ENCODE measurements at places on chromosomes 7 and 10.

GRCh38 chr10:8104005-8104404 lies 49.5 kb downstream of the GATA3 start:
- no peak for DNase-seq

- DNase-seq = no peak
Observed at GRCh38 chr10:43386549-43386948, 15.1 kb downstream of the FXYD4 start.

DNA sequence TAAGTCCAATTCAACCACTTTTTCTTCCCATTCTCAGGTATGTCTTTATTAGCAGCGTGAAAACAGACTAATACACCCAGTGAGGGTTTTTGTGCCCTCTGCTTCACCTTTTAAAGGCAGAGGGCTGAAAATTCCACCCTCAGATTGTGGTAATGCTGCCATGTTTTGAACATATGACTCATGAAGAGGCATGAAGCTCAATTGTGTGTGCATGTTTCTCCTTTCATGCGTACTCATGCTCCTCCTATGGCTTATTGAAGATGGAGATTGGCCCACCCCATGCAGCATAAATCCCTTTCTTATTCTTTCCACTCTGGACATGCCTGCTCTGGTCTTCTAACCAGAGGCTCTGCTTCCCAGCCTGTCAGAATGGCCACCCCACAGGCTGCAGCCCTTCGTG lies 168.0 kb upstream of the PRKCQ start:
- DNase-seq = no peak

GRCh38 chr7:36472141-36472729 lies 82.6 kb downstream of the ANLN start:
- DNase-seq = no peak

GRCh38 chr10:85922356-85923129 lies 444.1 kb downstream of the GRID1 start:
- no peak for DNase-seq

GRCh38 chr7:36629351-36629750 lies 94.9 kb downstream of the AOAH start:
- no peak for DNase-seq

DNA sequence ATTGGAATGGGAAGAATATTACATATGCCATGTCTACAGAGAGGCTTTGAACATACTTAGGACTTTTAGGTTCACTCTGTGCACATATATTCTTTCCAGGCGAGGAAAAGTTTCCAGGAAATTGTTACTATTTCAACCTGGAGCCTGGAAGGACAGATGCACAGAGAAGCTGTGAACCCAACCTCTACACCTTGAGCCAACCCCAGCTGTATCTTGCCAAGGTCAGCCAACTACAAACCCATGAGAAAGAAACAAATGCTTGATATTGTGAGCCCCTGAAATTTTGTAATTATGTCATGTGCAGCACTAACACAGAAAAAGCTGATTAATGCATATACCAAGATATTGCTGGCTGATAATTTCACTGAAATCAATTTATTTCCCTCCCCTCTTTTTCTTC lies 404.9 kb downstream of the GLRX3 start:
- DNase-seq = no peak

GRCh38 chr10:88415533-88416130 lies 167.5 kb downstream of the RNLS start:
- DNase-seq = no peak

GRCh38 chr10:29408847-29409240 lies 120.0 kb downstream of the LYZL1 start:
- no peak for DNase-seq

DNA sequence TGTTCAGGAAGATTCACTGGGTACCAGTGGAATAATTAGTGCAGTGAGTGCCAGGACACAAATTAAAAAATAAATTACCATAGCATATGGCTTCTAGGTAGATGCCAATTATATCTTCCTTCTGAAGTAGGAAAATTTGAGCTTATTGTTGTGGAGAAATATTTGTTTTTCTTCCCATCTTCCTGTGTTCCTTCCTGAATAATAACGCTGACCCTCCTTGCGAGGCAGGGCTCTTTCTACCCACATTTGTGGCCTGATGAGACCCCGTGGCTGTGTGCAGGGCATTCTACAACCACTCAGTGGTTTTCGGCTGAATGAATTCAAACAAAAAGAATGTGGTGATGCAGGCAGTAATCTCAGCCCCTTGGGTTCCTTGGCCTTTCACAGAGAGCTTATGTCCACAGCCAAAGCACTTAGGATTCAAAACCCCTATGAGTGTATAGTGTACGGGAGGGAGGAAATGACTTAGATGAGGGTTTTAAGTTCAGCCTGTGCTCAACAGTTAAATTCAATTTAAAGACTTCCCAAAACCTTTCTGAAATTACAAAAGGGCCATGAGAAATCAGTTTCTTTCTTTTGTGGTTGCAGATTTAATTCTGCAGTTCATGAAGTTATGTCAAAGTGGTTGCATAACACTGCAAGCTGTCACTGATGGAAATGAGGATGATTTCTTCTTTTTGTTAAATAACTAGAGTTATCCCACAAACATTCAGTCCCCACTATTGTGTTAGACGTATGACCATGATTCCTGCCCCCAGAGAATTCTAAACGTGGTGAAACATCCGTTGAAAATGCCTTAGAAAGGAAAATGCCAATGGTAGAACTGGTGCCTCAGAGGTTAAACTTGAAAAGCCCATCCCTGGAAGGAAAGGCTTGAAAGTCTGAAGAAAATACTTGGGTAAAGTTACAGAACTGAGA lies 255.3 kb downstream of the FZD1 start:
- no peak for DNase-seq

DNA sequence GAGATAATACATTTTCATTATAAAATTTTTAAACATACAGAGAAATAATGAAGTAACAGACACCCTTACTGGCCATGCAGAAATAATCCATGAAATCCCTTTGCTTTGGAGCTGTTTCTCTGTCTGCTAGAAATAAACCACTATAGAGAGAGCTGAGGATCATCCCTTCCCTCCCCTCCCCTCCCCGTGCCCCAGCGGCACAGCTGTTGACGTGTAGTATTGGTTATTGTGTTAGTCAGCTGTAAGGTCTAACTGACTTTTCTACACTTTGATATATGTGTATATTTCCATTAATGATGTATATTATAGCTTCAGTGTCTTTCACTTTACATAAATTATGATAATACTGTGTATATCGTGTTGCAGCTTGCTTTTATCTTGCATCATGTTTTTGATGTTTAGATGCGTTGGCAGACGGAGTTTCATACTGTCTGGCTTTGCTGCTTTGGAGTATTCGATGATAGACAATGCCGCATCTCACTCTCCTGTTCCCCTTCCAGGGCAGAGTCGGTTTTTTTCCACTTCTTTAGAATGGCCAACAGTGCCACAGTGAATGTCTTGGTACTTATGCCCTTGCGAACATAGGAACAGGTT lies 27.4 kb upstream of the GRID1 start:
- no peak for DNase-seq

GRCh38 chr7:133530682-133531081 lies 277.8 kb downstream of the EXOC4 start:
- no peak for DNase-seq

GRCh38 chr10:124678557-124679240 lies 65.5 kb downstream of the FAM53B start:
- DNase-seq = peak; percentile 56

- peak; percentile 25 for DNase-seq
Observed at GRCh38 chr7:102286237-102287110, at the start of gene SH2B2. SH2B2 (plus strand) TSS chr7:102286868; CDS start chr7:102300551, 13,683 bp downstream.

DNA sequence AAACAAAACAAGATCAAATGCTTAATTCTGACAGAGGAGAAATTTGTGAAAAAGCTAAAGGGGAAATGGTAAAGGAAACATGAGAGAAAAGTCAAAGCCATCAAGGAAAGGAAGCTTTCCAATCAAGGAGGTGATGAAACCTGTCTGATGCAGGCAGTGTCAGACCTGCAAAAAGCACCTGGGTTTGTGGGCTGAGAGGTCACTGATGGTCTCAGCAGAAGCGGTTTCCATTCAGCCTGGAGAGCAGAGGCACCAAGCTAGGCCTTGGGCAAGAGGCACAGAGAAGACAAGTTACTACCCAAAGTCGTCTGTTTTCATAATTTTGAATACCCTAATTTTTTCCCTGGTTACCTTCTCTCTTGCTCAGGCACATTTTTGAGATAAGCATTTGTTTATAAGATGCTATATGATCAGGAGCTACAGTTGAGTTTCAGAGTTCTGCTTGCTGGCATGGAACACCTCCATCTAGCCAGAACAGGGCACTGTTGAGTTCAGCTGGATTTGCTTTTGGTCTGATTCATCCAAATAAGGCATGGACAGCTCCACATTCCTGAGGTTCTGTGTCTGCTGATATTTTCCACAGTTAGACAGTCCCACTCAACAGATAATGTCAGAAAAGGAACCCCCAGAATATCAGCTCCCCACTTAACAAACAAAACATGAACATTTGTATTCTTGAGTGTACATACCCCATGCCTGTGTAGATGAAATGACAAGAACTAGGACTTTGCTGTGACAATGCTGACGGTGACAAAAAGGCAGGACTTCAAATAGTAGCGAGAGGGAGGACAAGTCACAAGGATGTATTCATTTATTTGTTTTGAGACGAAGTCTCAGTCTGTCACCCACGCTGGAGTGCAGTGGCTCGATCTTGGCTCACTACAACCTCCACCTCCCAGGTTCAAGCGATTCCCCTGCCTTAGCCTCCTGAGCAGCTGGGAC lies 4.9 kb upstream of the PPIA start:
- DNase-seq = no peak

- DNase-seq = no peak
Observed at GRCh38 chr10:86139066-86139657, 227.4 kb downstream of the GRID1 start.

DNA sequence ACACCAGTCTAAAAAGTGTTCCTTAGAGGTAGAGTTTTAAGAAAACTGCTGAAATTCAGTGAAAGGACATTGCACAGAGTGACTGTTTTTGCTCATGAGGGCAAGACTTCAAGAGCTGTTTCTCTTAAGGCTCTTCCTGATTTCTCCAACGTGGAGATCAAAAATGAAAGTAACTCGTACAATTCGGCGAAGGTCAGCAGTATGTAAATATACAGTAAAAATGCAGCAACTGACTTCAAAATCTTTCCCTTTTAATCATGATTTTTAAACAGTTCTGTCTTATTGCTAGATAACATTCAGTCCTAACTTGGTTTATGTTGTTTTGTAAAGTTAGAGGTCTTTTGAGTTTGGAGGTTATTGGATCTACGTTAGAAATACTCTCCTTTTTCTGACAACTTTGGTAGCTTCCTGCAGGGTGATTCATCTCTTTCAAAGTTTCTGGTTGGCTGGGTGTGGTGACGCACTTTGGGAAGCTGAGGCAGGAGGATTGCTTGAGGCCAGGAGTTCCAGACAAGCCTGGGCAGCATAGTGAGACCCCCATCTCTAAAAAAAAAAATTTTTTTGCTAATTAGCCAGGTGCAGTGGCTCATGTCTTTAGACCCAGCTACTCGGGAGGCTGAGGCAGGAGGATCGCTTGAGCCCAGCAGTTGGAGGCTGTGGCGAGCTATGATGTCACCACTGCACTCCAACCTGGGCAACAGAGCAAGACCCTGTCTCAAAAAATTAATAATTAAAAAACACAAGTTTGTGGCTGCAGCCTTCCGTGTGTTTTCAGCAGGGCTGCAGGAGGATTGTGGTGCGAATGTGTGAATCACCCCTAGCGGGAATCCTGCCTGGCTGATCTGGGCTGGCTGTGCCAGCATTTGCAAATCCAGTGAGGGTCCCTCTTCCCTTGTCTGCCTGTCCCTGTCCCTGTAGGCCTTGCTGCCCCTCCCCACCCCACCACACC lies 29.2 kb upstream of the AP5Z1 start:
- DNase-seq = no peak

DNA sequence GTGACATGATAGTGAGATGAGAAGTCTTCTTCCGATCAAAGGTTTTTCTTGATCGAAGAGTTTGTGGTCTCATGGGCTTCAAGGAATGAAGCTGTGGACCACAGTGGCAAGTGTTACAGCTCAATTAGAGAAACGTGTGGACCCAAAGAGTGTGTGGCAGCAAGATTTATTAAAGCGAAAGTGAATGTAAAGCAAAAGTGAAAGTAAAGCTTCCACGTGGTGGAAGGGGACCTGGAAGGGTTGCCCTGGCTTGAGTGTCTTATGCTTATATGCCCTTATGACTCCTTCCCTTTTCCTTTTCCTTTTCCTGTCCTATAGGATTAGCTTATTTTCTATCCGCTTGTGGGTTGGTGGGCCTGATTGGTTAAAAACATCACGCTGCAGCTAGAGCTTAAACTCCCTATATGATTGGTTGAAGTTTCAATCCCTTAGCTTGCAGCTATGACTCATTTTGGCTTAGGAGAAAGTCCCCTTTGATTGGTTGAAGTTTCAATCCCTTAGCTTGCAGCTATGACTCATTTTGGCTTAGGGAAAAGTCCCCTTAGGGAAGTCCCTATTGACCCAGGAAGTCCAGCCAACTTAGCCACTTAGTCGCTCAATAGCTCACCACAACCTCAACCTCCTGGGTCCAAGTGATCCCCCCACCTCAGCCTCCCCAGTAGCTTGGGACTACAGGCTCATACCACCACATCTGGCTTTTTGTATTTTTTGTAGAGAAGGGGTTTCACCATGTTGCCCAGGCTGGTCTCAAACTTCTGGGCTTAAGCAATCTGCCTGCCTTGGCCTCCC lies 34.7 kb downstream of the MRPS24 start:
- peak; percentile 15 for DNase-seq

DNA sequence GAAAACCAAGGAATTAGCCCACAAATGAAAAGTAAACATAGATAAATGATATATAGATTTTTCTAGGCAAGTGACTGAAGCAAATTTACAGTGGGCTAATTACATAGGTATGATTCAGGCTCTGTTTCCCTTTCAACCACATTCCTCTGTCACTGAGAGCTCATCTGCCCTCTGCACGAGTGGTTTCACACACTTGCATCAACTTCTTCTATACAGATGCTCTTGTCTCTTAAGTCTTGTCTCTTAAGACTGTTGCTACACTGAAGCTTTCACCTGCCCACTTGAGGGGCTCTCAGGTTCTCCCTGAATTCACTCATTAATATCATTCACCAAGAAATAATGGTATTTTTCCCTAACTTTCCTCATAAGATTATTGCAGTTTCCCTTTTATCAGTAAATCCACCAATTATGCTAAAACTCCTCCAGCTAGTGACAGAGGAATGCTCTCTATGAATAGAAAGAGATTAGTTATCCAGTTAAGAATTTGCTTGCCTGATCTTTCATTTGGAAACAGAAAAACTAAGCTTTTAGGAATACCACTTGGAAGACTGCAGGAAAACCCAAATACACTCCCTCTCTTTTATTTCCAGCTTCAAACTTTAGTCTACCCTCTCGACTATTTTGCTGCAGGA lies 95.7 kb downstream of the ELAPOR2 start:
- DNase-seq = no peak

All from activated effector memory CD4-positive, alpha-beta T cell treated with Interleukin-2 at 50 U/mL for 16 hours (primary cell).